NCI-H1930 (cell line): ENCODE measurements at places on chromosomes 12 and 14.

DNA sequence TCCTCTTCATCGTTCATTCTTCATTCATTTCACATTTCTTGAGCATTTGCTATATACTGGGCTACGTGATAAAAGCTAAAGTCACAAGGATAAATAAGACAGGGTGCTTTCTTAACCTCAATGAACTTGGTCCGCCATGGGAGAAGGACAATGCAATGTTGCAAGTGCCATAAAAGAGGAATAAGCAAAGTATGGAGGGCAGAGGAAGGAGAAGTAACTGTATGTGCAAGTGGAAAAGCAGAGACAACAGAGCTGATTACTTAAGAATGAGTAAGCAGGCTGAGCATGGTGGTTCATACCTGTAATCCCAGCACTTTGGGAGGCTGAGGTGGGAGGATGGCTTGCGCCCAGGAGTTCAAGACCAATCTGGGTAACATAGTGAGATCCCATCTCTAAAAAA is 14.4 kb downstream of the AREL1 start:
- no peak for DNase-seq

DNA sequence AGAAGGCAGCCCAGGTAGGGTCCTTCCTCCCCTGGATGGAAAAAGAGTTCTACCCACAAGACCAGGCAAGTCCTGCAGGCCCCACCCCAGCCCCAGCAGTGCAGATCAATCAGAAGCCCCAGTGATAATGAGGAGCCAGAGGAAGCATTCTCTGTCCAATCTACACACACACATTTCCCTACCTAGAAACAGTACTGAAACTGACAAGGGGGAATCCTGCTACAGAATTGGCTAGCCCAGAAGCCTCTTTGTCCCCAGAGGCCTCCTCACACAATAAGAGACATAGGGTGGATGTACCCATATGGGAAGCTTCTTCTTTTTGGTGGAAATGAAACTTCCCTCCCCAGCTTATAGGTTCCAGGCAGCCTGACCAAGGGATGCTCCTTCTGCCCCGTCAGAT is 9.9 kb downstream of the FSCB start:
- DNase-seq, result no peak

DNA sequence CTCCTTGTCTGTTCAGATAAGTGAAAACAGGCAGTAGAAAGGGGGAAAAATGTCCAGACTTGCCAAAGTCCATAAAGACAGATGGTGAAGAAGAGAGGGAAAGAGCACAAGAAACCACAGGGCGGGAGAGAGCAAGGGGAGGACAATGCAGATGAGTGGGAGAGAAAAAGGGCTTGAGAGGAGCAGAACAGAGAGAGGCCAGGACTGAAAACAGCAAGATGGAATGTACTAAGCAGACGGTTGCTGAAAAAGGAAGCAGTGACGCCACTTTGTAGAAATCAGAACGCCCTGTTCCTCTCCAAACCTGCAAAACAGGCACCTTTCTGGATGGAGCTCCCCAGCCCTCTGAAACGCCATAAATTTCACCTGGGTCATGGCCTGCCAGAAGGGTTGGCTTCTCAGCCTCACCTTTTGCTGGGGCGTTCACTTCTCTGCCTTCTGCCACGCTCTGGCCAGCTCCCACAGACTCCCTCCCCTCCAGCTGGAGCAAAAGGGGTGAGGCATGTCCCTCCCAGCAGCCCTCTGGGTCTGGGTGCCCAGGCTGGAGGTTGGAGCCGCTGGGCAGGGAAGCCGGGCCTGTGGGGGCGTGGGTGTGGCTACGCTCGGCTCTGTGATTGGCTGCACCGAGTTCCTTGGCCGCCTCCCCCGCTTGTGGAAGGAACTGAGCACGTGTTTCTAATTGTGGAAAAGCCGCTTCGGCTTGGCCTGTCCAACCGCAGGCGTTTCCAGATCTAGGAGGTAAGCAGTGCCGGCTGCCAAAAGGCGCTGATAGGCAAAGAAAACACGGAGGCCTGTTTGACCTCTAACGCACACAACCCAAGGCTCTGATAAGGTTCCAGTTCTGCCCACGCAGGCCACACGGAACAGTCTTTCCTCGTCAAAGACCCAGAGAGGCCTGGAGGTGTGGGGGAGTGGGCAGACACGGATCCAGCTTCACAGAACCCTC is 29.3 kb downstream of the SLC7A8 start:
- DNase-seq, result no peak

DNA sequence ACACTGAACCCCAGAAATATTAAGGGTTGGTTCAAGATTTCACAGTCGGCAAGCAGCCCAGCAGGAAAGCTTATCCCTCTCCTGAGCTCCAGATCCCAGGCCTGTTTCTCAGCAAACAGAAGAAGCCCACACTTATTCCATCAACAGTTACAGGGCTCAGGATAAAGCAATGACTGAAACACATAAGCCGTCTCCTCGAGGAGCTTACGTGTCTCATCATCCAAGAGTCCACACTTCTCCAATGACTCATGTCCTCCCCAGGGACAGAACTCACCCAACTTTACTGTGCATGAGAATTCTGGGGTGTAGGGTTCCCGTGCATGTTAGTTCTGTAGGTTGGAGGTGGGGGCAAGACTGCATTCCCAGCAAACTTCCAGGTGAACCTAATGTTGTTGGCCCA is 31.2 kb downstream of the GSC start:
- no peak for DNase-seq

- DNase-seq, result no peak
Measured at GRCh38 chr14:56189307-56189706, 71.1 kb downstream of the PELI2 start.

DNA sequence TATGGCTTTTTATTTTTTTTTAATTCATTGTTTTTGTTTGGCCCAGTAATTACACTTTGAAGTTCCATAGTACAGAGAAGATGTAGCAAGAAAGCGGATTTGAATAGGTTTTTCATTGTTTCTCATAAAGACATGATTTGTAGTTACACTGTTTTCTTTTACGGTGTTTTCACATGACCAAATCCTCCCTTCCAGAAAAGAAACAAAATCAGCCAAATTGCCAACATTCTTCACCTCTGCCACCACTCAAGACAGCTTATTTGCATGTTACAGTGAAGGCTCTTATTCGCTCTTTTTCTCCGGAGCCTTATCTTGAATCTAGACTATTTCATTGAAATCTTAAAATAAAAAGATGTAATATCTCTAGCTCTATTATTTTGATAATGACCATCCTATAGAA is 50.9 kb upstream of the KCNH5 start:
- no peak for DNase-seq

DNA sequence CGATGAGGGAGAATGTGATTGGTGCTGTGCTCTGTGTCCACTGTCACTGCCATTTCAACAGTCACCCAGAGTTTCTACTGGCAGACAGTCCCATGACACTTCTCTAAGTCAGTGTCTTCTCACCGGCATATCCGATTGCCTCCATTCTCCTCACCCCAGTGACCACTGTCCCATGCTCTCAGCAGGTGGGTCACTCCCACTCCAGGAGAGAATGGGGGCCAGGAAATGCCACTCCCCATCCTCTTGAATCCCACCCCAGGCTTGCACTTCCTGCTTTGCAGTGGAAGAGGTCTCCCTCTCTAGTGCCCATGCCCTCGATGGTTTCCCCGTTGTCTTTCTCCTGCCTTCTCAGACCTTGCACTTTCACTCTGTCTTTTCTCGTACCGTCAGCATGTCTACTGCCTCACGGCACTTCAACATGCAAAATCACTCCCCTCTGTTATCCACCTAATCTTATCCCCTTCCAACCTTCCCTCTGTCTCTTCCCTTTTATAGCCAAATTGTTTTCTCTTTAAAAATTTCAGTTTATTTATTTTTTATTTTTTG is 2.2 kb upstream of the EP400 start:
- no peak for DNase-seq

DNA sequence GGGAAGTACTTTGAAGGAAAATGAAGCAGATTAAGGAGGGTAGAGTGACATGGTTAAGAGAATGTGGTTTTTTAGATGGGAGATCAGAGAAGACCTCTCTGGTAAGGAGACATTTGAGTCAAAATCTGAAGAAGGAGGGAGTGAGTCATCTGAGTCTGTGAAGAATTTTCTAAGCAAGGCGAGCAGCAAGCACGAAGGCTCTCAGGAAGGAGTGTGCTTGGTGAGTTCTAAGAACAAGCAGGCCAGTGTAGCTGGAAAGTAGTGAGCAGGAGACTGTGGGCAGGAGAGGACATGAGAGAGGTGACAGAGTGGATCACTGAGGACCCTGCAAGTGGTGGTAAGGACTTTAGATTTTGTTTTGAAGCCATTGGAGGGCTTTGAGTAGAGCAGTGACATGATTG is 76.3 kb upstream of the FUT8 start:
- no peak for DNase-seq

- DNase-seq, result no peak
Measured at GRCh38 chr12:18421867-18422266, 160.5 kb downstream of the PIK3C2G start.

GRCh38 chr14:52663850-52664249 is 31.5 kb downstream of the ERO1A start:
- no peak for DNase-seq

DNA sequence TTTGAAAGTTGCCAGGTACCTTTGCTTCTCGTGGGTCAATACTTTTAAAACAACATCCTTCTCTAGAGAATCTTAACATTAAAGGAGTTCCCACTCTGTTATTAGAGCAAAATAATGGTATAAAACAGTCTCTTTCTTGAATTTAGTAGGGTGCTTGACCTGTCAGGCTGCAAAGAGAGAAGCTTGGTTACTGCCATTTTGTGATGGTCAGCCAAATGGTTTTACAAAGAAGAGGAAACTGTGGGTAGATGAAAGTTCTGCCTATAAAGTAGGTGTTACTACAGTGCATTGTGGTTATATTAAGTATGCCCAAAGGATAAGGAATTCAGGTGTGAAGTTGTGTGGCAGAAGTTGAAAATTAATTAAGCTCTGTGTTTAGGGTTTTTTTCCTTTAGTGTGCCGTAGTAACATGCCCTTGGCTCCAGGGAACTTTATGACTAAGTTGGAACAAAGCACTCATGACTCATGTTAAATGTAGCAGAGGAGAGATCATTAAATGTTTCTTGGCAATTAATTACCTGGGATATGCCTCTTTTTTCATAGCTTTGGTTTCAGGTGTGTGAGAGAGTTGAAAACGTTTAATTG is 354.0 kb upstream of the KITLG start:
- no peak for DNase-seq

GRCh38 chr14:61930101-61930857 is 168.1 kb downstream of the SNAPC1 start:
- DNase-seq, result no peak

GRCh38 chr12:13208533-13209435 is 12.3 kb downstream of the EMP1 start:
- DNase-seq, result no peak

GRCh38 chr14:89171168-89171567 is 245.9 kb downstream of the FOXN3 start:
- no peak for DNase-seq

GRCh38 chr12:108141600-108142130 is 12.6 kb downstream of the WSCD2 start:
- DNase-seq, result no peak

GRCh38 chr12:13197526-13198143 is 1.1 kb downstream of the EMP1 start:
- no peak for DNase-seq

DNA sequence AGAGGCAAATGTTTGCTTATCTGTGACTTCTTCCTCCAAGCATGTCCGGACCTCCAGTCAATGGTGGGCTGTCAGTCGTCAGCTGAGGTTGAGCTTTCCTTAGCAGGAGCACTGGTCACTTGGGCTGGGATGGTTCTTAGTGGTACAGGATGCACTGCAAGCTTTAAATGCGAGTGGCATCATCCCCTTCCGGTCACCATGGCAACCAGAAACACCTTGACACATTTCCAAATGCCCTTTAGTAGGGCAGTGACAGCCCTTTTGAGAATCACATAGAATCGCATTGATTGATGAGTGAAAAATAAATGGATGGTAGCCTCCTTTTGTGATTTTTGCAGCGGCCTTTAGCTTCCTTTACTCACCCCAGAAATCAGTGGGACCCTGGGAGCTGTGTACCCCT is 24.1 kb downstream of the NTF3 start:
- DNase-seq, result no peak

- DNase-seq, result no peak
Measured at GRCh38 chr12:111775205-111776193, 8.8 kb downstream of the ALDH2 start.

- no peak for DNase-seq
Measured at GRCh38 chr12:111407377-111408115, 1.8 kb downstream of the SH2B3 start.

GRCh38 chr12:2300886-2301285 is 248.1 kb downstream of the CACNA1C start:
- no peak for DNase-seq

- DNase-seq, result no peak
Measured at GRCh38 chr14:72613231-72613974, 280.5 kb downstream of the DPF3 start.

DNA sequence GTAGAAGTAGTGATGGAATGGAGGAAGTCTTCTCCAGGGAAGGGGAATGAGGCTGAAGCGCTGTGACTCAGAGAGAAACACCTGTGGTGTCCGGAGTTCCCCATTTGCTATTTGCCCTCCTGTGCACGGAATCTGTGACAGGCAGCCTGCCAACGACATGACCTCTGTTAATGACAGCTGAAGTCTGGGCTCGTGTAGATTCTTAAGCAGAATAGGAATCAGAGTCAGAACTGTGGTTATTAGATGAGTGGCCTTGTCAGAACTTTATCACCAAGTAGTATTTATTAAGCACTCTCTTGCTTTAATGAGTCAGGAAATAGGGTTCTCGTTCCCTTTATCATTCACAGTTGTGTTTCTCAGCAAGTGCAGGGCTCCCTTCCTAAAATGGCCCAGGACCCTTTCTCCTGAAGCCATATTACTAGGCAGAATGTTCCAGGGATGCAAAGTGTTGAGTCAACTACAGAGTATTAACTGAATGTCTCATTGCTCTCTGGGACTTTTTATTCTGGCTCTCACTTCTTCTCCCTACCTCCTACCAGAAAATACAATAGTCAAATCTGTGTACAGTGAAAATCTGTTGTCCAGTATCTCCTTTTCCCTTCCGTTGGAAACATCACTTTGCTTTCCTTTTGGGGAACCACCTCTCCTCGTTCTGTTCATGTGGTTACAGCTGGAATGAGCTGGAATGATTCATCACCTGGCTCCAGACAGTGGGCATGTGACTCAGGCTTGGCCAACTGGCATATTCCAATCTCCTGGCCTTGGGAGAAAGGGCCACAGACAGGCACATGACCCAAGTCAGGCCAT is 77.8 kb upstream of the MAX start:
- no peak for DNase-seq

DNA sequence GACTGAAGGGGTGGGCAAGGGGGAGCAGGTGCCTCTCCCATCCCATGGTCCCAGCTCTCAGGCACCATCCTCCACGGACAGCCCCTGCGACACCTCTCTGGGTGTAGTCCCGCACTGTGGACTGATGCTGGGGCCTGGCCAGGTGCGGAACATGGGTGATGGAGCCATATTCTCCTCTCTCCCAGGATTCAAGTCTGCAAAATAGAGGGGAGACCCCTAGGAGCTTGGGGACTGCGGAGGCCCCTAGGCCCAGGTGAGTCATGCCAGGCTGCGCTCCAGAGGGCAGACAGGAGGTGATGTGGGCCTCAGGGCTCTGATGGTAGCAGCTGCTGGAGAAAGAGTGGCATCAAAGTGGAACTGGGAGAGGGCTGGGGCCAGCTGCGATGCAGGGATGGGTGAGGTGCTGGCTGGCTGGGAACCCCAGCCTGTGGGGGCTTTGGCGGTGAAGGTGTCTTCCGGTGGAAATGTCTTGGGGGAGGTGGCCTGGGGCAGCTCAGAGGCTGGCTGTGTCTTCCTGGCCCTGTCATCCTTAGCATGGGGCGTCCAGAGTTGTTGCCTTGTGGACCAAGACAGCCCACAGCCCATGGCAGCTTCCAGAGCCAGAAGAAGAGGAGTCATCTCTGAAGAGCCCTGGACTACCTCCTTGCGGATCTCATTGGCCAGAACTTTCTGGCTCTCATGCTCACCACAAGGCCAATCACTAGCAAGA is 149.1 kb downstream of the KIF26A start:
- DNase-seq, result no peak
